ENCODE measurements at places on chromosomes 5 and 9. TPM values are rescaled to one million over a fixed set of nuclear protein-coding genes. Genes with fewer than 3 reads are reported as not detected.

DNA sequence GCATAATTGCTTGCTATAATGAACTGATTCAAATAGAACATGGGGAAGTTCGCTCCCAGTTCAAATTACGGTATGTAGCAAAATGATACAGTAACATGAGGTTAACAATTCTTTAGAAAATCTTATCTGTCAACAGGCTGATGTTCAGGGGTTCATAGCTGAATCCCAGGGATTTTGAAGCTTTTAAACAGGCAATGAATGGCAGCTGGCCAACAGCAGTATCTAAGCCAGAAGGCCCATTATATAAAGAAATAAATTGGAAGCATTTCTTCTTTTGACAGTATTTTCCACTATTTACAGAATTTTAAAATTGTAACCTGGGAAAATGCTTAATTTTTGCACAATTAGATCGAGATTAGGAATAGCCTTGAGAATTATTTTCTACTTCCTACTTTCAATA, 126.8 kb downstream of the PDE8B start:
- DNase-seq, result no peak

- no peak for DNase-seq
Observed at GRCh38 chr9:133008406-133008805, 22.4 kb upstream of the GTF3C5 start.

- DNase-seq, result peak; percentile 34
Observed at GRCh38 chr9:84669288-84670137, at the start of gene NTRK2. Gene NTRK2, plus strand, starts transcription at chr9:84669729. Its CDS starts 1,020 bp downstream, at chr9:84670749.

Gene SPATA31A6
- total RNA-seq, result not detected

Data from activated CD4-positive, alpha-beta memory T cell treated with anti-CD3 and anti-CD28 coated beads for 36 hours (primary cell).